NCI-H1436 (cell line): ENCODE measurements at places on chromosomes 12 and 14.

DNA sequence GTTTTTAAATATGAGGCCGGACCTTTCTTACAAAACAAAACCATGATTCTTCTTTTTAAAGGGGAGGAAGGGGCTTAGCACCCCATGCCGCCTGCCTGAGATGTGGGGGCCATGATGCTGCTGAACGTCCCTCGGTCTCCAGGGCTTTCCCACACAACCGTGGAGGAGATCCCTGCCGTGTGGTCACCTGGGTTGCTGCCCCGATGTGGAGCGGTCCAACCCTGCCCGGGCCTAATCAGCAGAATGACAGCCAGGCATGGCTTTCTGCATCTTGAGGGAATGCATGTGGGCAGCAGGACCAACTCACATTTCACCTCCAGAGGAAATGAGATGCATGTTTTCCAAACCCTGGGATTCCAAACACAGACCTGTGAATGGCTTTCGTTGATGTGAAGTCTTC is 48.9 kb upstream of the C14orf180 start:
- DNase-seq = no peak

DNA sequence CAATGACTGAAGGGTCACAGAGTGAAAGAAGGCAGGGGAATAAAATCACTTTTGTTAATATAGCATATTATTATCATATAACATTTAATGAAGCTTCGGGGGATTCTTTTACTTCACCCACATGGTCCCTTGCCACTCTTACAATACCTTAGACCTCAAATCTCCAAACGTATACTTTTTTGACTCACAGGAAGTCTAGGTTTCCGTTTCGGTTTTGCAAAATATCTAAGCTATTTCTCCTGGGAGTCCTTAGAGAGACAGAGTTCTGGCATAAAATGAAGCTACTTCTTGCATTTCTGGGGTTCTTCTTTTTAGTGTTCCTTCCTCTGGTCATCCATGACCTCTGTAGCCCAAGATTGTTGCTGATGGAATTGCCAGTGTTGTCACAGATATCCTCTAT is 590.5 kb upstream of the ATP2B1 start:
- no peak for DNase-seq

DNA sequence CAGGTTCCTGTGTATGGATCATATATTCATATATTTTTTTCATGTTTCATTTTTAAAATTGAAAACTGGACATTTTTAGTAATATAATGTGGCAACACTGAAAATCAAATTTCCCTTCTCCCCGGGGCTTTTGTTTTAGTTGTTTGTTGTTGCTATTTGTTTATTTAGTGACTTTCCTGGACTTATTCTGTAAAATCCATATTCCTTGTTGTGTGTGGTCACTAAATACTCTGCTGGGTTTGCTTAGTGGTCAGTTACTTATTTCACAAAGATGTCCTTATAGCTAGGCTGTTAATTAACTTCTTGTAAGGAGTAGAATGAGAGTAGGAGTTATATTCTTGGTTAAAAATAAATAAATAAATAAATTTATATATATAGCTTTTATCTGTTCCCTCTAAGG is 121.6 kb upstream of the MED13L start:
- DNase-seq = no peak

- no peak for DNase-seq
Measured at GRCh38 chr14:36626151-36626550, 35.5 kb upstream of the PAX9 start.

GRCh38 chr14:66575939-66576338 is 68.0 kb downstream of the GPHN start:
- DNase-seq = no peak

DNA sequence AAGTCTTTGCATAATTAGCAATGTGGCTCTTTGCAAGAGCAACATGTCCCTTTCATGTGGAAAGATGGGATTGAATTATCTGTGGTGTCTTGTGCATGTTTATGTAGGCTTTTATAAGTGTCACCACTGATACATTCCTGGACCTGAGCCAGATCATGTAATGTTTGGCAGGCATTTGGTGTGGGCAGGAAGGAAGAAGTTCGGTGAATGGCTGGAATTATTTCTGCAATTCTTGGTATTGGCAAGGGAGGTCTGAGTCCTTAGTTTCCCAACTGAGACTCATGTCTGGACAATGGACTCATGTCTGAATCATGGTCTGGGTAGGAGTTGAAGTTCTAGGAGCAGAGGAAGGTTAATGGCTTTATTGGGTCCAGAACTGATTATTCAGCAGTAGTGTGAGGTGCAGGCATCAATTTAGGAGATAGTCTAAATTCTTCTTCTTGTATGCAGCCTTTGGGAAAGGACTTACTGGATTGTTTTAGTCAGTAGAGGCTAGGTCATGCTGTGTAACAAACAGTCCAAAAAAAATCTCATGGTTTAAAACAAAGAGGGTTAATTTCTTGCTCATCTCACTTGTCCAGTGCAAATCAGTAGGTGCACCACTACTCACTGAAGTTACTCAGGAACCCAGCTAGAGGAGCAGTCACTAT is 186.5 kb upstream of the LHX5 start:
- no peak for DNase-seq
